Activated CD8-positive, alpha-beta T cell treated with anti-CD3 and anti-CD28 coated beads, Interleukin-2, amount 10 ng/mL, durations not matched to agents 7 days and 5 days (primary cell): ENCODE measurements at places on chromosomes 12 and 14. TPM values are rescaled to one million over a fixed set of nuclear protein-coding genes. Genes with fewer than 3 reads are reported as not detected.

GRCh38 chr14:105077649-105077995 lies 12.4 kb upstream of the GPR132 start:
- DNase-seq, result no peak

GRCh38 chr12:124665511-124665910 lies 98.1 kb upstream of the NCOR2 start:
- no peak for DNase-seq

Gene TRHDE
- not detected for total RNA-seq

DNA sequence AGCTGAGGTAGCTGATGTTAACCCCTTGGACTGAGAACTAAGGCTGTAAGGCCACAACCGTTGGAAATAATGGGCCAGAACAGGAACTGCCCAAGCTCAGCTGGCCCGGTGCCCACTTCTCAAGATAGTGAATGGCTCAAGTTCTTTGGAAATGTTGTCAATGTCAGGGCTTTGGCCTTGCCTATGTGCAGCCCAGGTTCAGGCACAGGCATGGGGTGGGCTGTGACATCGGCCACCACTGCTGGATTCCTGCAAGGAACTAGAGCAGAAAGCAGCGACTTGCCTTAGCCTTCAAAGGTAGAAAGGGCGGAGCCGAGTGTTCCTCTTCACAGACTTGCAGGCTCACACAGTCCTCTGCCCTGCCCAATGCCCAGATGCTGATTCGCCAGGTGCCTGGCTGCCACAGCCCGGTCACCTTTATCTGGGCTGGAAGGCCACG lies 291.2 kb downstream of the ZFP36L1 start:
- no peak for DNase-seq

Gene APOF
- not detected for total RNA-seq

DNA sequence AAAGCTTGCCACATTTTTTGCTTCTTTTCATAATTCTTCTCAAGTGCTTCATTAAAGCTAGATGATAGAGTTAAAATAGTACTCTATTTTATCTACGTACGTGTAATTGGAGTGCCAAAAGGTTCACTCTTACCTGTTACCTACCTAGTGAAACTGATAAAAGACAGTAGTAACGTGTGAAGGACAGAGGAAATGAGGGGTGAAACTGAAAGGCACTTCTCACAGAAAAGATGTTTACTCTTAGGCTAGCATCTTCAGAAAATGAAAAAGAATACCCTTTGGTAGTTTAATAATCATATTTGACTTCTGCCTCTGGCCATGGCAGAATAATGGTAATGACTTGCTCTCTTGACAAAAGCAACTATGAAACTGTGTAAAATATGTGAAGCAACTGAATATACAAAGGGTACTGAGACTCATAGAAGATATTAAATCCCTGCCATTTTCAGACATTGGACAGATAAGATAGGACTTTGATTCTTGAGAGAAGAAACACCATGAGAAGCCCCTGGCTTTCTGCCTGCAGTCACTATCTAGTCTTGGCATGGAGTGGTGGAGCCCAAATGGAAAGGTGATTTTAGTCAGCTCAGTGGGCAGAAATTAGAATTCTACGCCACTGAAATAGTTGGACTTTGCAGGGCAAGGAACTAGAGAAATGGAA lies 6.3 kb upstream of the EVL start:
- DNase-seq, result no peak

Gene MPHOSPH9
- 148 TPM for total RNA-seq

- no peak for DNase-seq
Measured at GRCh38 chr12:114506651-114507050, 100.7 kb upstream of the TBX5 start.
